HL-60 (cell line): ENCODE measurements at places on chromosomes 2 and 18.

GRCh38 chr2:97355887-97356286 lies 233.8 kb downstream of the ANKRD36B start:
- no peak for DNase-seq

GRCh38 chr2:99101697-99102096 lies 39.8 kb upstream of the C2orf15 start:
- DNase-seq = no peak

- no peak for DNase-seq
These were observed 2.9 kb upstream of the CASP10 start for GRCh38 chr2:201180010-201180409.

GRCh38 chr2:3692375-3692774 lies 11.0 kb upstream of the DCDC2C start:
- DNase-seq = no peak

GRCh38 chr2:60888853-60889252 lies 7.5 kb downstream of the REL start:
- DNase-seq = no peak

DNA sequence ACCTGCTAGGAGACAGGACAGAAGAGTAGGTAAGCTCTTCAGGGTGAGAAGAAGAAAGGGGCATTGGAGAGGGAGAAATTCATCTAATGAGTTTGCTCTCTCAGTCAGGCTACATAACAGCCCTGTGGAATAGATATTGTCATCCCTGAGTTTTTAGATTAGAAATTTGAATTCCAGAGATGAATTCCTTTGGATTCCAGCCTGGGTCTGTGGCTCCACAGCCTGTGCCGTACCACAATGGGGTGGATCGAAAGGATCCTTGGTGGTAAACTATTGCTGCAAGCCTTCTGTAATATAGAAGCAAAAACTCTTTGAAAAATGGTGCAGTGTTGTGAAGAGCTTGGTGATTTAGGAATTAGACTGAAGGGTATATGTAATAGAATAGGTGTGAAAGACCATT lies 21.0 kb downstream of the MYO1B start:
- no peak for DNase-seq

DNA sequence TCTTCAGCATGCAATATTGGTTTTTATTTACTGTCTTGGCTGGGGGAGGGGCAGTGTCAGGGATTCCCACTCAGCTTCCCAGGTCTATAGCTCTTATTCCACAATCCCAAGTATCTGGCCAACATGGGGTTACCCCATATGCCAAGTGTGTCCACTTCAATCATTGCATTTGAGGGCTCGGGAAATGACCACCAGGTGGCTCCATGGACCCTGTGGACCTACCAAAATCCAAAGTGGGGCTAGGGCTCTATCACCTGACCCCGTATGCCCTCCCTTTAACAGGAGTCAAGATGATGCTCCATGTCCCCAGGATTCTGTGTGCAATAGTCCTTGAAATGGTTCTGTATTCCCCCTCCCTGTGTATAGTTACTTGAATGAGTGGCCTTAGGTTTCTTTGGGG lies 12.1 kb upstream of the TRAF3IP1 start:
- no peak for DNase-seq

GRCh38 chr2:47506024-47506423 lies 103.1 kb downstream of the MSH2 start:
- DNase-seq = no peak

DNA sequence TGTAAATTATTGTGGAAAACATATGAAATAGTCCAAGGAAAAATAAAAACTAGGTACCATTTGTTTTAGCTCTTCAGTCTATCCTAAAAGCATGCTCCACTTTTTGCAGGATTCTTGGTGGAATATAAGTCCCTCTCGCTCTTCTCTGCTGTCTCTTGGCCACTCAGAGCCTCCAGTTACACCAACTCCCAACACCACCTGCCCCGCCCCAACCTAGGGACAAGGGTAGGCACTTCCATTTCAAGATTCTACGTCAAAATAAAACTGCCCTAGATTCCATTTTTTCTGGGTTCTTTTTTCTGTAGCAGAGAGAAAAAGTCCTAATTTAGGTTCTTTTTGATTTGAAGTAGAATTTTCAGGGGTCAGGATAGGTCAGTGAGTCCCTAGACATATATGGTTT lies 1036.2 kb upstream of the POU3F3 start:
- no peak for DNase-seq

DNA sequence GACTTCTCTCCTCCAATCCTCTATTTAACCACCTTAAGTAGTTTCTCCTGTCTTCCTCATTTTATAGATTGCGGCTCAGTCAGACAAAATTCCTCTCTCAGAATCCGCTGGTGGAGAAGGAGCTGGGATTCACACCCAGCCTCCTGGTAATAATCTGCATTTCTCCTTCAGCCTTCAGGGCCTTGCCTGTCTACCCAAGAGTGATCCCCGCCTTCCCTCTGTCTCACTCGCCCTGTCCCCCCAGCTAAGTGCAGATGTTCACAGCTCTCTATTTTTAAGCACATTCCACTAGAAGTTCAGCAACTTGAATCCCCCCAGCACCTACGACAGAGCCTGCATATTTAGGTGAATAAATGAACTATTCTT lies 212.5 kb upstream of the HAAO start:
- no peak for DNase-seq

DNA sequence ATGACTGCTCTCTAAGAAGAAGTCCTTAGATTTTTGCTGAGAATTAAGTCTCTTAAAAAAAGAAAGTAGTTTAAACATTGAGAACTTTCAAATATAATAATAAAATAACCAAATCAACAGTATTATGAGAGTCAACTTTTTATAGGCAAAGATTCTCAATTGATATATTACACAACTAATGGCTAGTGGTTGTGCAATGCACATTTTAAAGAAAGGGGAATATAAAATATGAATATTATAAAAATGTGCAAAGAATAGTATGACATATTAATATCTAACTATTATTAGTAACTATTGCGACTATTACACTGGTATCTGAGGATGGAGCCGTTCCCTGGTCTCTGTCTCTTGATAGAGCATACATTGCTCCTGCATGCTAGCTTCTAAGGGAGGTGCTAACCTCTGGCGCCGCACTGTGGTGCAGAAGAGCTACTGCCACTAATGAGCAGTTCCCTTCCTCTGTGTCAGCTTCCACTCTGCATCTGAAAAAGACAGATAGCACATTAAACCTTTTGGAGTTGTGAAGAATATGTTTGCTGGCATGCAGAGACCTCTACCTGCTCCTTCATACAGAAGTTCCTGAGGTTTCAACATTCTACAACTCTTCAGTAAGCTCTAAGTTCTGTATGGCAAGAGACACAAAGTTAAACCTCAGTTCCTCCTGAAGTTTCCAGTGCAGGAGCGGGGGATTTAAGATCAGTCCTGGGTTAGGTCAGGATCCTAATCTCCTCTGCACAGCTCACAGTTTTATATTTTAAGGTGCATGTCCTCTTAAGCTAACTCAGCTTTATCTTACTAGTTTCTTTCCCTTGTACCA lies 3.5 kb upstream of the SLC9A2 start:
- DNase-seq = peak; percentile 67

DNA sequence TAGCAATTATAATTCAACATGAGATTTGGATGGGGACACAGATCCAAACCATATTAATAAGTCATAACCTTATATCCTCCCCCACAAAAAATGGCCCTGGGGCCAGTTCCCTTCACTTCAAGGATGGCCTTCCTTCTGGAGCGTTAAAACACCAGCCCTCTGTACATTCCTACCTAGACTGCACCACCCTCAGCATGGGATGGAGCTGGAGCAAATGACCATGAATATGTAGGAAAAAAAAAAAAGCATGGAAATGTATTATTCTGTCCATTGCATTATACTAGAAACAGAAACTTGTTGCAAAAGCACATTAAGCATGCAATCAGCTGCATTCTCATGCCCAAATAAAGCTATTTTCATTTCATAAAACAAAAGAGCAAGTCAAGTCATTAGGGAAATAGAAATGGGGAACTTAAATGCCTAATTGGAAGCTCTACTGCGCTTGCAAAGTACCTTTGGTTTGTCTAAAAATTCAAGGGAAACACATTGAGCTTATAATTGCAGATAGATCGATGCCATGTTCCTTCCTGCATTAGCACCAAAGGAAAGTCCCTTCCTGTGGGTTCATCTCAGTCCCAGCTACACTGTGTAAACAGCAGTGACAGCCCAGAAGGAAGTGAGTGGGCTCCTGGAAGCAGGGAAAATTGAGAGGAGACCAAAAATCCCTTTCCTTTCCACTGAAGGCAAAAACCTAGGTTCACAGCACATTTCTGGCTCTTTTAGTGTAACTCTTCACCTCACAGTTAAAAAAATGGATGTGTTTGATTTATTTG lies 252.0 kb upstream of the KLHL29 start:
- DNase-seq = no peak

DNA sequence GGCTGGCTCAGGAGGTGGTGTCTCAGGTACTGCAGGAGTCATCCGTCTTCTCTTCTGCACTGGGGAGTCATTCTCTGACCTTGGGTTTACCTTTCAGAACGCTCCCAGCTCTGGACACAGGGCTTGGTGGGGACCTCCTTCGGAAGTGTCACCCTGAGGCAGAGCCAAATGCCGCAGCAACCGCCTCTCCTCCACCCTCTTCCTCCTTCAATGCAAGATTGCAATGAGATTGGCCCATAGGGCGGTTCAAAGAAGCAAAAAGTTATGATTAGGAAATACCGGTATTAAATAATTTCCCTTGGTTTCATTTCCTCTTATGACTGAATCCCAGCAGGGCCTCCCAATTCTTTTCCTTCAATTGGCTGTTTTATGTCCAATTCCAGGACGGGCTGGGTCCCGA lies 178.8 kb downstream of the ACKR3 start:
- DNase-seq = peak; percentile 66

- DNase-seq = no peak
These were observed 17.3 kb downstream of the PDCD1 start for GRCh38 chr2:241841181-241842066.

DNA sequence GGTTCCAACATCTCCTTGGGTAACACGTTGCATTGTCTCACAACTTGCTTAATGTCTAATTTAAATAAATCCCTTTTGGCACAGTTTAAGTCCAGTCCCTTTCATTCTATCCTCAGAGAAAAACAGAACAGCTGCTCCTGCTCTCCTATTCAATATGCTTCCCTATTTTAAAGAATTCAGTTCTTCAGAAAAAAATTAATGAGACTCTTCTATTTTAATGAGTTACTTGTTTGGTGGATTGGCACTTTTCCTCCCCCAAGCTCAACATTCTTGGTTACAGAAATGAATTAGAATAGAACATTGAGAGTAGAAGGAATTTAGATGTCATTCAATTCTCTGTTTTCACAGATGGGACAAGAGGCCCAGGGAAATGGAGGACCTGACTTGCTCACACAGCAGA lies 116.9 kb upstream of the ATP8B1 start:
- no peak for DNase-seq
